HFFc6 (cell line): ENCODE measurements at places on chromosomes 13 and 19. TPM values are rescaled to one million over a fixed set of nuclear protein-coding genes. Genes with fewer than 3 reads are reported as not detected.

The ELAVL3 gene
- total RNA-seq: not detected in 3 replicates

The PPM1N gene
- 1.0 to 1.3 TPM (median 1.0 TPM) in 3 replicates for total RNA-seq

The DOCK9 gene
- total RNA-seq: 21.3 to 27.9 TPM (median 21.8 TPM) in 3 replicates

The DHDH gene
- not detected in 3 replicates for total RNA-seq

The RGL3 gene
- 8.8 to 11.6 TPM (median 11.0 TPM) in 3 replicates for total RNA-seq

GRCh38 chr13:75792526-75793187 lies 156.5 kb downstream of the LMO7 start:
- H3K27me3 ChIP-seq: peaks cover 28% of the 10 kb centered on the region
- peak overlapping the region; percentile 27; the same call in 1 of the 2 replicates for H3K4me3 ChIP-seq
- peaks cover 48% of the 10 kb centered on the region for H3K36me3 ChIP-seq
- peaks cover 36% of the 10 kb centered on the region for H3K4me1 ChIP-seq
- H3K27ac ChIP-seq: peak overlapping the region; percentile 74
- DNase-seq: peak; percentile 30

DNA sequence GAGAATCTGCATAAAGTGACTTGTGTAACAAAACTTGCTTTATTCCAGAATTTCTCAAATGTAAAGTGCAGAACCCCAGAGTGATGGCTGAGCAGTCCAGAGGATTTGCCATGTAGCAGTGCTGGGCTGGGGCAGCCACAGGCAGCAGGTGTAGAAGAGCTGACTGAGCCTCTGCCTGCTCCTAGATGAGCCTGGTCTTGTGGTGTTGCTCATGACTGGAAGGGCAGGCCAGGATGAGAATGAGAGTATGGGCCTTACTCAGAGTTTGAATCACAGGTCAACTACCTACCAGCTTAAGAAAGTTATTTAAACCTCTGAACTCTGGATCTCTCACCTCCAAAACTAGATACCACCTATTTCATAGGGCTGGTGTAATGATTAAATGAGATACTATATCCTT lies 2.9 kb upstream of the C13orf42 start:
- DNase-seq: no peak

GRCh38 chr13:43924549-43925245 lies 45.0 kb downstream of the LACC1 start:
- H3K4me1 ChIP-seq: no peaks in the 10 kb centered on the region
- no peak for DNase-seq
- peaks cover 33% of the 10 kb centered on the region for H3K27me3 ChIP-seq
- no peaks in the 10 kb centered on the region for H3K36me3 ChIP-seq
- no peak overlapping the region for H3K4me3 ChIP-seq
- no peak overlapping the region for H3K27ac ChIP-seq

- no peak overlapping the region for H3K27ac ChIP-seq
- no peak overlapping the region for H3K4me3 ChIP-seq
- peaks cover 7% of the 10 kb centered on the region; the same call in 1 of the 2 replicates for H3K36me3 ChIP-seq
- no peak for DNase-seq
- H3K4me1 ChIP-seq: peaks cover 16% of the 10 kb centered on the region
Measured at GRCh38 chr13:49836516-49836915, 44.0 kb upstream of the KPNA3 start.

DNA sequence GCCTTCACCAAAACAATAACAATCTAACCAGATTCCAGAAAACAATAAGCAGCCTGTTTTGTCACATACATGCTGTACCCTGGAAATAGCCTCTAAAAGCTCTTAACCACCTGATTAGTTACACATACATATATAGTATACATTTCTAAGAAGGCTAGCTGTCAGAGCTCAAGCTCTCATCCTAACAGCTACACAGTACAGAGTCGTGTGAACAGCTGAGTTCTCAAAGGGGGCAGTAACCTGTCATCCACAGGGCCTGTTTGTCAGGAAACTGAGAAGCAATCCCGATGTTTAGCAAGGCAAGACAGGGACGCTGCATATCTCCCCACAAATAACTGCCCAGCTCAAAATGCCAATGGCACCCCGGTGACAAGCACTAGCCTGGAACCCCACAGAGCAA lies 56.9 kb downstream of the STK24 start:
- H3K27ac ChIP-seq: peak overlapping the region; percentile 49
- H3K4me1 ChIP-seq: peaks cover 53% of the 10 kb centered on the region
- no peaks in the 10 kb centered on the region; the same call in 1 of the 2 replicates for H3K27me3 ChIP-seq
- no peak for DNase-seq

GRCh38 chr19:1507192-1507660 lies 5.6 kb downstream of the ADAMTSL5 start:
- peaks cover 5% of the 10 kb centered on the region; the same call in 1 of the 2 replicates for H3K4me1 ChIP-seq
- DNase-seq: no peak
- peaks cover 6% of the 10 kb centered on the region; the same call in 1 of the 2 replicates for H3K36me3 ChIP-seq
- peaks cover 13% of the 10 kb centered on the region for H3K27me3 ChIP-seq
- no peak overlapping the region for H3K4me3 ChIP-seq
